ENCODE measurements at places on chromosomes 4 and X.
A peak's percentile ranks its signal among the peaks of the same experiment; 100 is the strongest.

- DNase-seq: no peak
Observed at GRCh38 chr4:188455062-188455752, 316.0 kb downstream of the TRIML1 start.

DNA sequence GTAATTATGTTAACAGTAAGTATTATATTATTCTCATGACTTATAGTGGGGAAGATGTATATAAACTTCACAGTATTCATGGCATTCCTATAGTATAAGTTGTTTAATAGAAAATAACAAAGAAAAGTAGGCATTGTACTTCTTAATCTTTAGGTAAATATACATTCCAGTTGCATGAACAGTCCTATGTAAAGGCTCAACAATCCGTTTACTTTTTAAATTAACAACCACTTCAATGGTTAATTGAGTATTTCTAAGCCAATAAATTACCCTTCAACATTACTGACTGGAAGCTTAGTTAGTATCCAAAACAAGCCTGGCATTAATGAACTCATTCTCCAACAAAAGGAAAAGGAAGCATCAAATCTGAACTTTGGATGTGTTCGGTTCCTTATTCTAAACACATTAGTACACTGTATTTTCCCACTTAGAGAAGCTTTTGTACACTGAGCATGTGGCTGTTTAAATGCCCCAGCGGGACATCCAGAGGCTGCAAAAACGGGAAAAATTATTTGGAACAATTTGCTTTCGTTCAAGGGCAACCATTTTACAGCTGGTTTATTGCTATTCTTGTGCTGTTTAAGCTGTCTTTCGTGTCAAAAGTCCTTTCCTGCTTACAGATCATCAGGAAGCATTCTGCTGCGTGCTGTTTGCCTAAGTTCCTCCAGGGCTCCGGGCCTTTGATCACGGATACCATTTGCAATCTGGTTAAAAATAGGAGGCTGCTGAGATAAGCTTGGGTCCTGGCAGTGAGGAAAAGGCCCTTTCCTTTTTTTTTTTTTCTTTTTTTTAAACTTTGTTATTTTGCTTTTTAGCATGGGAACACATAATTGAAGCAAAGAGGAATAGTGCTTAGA lies 460.3 kb downstream of the SPRY1 start:
- peak; percentile 51 for DNase-seq

DNA sequence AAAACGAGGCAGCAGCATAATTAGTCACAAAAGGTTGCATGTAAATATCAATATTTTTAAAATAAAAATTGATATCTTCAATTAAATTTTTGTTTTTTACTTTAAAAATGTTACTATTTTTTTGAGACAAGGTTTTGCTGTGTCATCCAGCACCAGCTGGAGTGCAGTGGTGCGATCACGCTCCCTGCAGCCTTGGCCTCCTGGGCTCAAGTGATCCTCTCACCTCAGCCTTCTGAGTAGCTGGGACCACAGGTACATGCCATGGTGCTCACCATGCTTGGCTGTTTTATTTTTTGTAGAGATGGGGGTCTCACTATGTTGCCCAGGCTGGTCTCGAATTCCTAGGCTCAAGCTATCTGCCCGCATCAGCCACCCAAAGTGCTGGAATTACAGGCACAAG lies 96.8 kb upstream of the FRAS1 start:
- no peak for DNase-seq

GRCh38 chr4:38868059-38868960 lies 704 bp downstream of the FAM114A1 start:
- no peak for DNase-seq

- DNase-seq: peak; percentile 90
Observed at GRCh38 chrX:5051831-5052491, 1176.7 kb downstream of the NLGN4X start.
